Stimulated activated CD8-positive, alpha-beta memory T cell treated with anti-CD3 and anti-CD28 coated beads, Interleukin-4, amount 100 ng/mL, for 4 hours (primary cell): ENCODE measurements at places on chromosomes 7 and 10.

- DNase-seq = no peak
These were observed 45.1 kb upstream of the EZH2 start for GRCh38 chr7:148929176-148929575.

GRCh38 chr10:43196981-43197833 lies 59.0 kb downstream of the CSGALNACT2 start:
- DNase-seq = no peak

DNA sequence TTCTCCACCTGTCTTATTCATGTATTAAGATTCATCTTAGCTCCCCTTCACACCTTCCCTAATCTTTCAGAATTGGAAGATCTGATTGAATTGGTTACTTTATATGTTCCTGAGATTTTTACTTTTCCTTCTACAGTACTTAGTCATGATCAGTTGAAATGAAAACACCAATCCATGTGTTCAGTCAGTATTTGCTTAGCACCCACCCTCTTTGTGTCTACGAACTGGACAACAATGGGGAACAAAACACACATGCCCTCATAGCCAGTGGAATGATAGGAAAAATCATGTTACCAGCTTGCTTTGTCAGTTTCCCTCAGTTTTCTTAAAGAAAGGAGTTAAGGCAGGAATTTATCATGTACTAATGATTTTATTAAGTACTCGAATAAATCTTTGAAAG lies 2.0 kb downstream of the MASTL start:
- no peak for DNase-seq

DNA sequence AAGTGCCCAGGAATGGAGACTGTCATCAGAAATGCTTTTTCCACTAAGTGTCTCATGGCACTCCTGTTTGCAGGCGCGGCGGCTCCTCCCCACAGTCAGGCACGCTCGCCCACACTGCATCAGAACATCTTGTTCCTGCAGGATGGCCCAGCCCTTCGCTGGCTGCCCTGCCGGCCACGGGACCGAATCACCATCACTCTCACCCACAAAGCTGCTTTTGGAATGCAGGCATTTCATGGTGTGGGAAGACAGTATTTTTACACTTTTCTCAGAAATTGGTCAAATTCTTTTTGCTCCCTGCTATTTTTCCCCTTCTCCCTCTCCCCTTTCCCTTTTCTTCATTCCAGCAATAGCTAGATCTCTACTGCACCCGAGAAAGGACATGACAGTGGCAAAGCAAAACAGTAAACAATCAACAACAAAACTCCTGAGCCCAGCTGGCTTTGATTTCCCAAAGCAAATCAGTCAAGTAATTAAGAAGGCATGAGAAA lies 176.1 kb upstream of the TNS3 start:
- no peak for DNase-seq

DNA sequence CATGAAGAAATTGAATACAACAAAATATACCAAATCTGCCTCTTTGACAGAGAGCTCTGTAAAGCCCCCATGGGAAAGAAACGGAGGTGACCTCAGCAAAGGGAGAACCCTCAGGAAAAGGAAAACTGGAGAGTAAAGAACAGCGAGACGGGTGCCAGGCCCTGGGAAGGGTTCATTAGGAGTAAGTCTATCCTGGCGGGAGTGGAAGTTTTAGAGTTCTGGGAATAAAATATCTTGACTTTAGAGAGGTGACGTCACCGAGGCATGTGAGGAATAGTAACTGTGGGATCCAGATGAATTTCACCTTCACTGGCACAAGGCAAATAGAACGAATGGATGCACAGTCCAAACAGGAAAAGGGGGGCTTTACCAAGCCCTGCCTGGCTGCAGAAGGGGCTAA lies 362.8 kb upstream of the IGFBP3 start:
- no peak for DNase-seq

GRCh38 chr7:76191783-76192240 lies 9.9 kb upstream of the SRRM3 start:
- no peak for DNase-seq

- DNase-seq = no peak
These were observed 53.8 kb downstream of the MCMBP start for GRCh38 chr10:119818889-119819270.

DNA sequence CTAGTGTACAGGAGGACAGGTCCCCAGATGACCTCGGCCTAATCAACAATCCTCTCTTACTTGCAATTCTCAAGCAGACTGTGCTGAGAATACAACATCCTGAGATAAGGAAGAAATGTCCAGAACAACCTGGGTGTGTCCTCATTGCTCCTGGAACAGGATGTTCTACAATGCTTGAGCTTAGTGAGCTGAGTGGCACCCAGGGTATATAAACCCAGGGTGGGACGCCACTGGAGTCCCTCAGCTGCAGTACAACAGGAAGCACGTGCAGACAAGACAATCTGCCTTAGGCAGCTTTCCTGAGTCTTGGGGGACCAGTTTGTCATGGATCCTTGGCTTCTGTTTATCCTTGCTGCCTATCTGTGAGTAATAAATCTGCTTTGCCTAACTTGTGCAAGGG lies 27.7 kb upstream of the SLC25A13 start:
- no peak for DNase-seq

GRCh38 chr7:29918850-29919249 lies 70.8 kb downstream of the SCRN1 start:
- no peak for DNase-seq

DNA sequence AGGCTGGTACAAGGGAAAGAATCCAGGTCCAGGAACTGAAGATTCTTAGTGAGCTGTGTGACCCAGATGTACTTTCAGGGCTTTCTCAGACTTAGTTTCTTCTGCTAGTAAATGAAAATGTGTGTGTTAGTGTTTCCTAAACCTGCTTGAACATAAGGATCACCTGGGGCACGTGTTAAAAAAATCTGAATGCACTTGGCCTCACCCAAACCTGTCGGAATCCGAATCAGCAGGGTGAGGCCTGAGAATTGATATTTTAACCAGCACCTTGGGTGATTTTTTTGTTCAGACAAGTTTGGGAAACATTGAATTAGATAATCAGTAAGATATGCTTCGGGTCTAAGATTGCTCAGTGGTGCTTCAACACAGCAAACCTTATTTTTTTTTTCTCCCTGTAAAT lies 59.7 kb downstream of the ZNF365 start:
- DNase-seq = no peak

DNA sequence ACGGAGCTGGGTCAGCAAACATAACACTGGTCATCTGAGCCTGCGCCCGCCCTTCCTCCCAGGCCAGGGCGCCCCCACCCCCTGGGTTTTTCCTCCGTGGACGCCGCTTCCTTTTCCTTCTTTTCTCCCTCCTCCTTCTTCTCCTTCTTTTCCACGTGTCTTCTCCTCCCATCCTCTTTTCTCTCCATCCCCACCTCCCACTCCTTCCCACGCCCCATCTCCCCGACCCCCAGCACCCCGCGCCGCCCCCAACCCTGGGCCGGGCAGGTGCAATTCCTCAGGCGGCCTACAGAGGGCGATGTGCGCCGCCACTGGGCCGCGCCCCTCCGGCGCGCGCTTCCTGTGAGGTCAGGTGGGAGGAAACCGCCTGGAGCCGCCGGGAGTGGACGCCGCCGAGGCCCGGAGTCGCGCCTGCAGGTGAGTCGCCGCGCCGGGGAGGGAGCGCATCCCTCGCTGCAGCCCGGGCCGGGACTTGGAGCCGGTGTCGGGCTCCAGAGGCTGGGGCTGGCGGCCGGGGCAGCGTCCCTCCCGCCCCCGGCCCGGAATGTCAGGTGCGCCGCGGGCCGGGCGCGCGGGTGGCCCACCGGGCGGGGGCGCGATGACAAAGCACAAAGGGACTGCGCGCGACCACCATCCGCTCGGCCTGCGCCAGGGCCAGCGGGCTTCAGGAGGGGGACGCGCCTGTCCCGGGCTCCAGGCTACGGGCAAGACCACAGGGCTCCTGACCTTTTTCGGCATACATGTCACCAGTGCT lies at the start of gene FAM241B:
TSS of gene FAM241B (plus strand) at position 351 of the 754 bp plus-strand sequence. CDS start 1,497 bp downstream, outside the sequence.
- DNase-seq = peak; percentile 34

DNA sequence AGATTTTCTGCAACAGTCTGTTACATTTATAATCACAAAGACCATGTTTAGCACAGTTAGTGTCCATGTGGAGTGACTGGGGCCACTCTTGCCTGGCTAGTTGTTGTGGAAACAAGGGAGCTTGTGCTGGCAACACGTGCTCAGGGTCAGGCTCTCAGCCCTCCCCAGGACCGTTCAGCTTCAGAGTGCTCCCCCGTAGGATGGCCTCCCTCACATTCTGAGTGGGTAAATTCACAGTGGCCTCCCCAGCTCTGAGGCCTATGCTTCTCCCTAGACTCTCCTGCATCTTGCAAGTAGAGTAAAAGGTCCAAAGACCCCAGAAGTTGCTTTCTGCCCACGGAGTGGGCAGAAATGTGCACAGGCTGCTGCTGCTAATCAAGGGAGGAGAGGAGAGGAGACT lies 122.3 kb downstream of the ADCY1 start:
- no peak for DNase-seq

- no peak for DNase-seq
These were observed 88.1 kb upstream of the IFRD1 start for GRCh38 chr7:112362053-112362650.

DNA sequence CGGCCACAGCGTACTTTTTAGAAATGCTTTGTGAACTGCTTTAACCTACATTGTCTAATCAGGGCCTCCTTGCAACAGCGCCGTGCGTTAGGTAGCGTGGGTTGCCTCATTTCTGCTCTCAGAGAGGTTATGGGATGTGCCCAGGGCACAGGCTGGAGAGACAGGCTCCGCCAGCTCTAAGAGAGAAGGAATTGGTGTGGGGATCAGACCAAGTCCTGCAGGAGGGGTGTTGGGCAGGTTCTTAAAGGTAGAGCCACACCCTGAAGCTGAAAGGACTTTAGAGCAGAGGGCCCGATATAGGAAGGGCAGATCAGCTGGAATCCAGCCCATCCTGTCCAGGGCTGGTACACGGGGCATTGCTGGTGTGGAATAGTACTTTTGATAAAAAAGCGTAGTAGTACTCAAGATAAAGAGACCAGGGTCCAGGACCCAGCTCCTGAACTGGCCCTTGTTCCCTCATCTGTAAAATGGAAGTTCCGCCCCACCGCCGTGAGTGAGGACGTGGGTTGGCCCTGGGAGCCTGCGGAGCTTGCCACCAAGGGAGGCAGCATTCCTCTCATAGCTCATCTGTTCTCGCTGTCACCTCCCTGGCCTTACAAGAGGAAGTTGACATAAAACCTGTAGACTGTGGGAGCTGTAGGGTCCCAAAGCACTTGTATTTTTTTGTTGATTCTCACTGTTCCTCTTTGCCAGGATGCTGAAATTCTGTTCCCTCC lies 37.2 kb downstream of the TMEM120A start:
- DNase-seq = no peak

DNA sequence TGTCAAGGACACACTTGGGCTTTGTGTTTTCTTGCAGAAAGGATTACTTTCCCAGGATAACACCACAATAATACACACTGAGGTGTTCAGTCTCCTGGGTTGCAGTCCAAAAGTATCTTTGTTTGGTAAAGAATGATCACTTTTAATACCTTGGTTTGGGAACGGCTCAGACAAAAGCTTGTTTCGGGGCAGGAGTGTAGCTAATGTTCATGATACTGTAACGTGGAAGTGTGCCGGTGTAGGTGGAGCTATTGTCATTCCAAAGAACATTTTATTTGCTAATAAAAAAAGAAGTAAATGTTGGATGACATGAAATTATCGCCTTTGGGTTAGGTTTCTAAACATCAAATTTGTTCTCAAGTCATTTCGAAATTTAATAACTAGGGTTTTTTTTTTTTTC lies 1.2 kb downstream of the EIF4H start:
- no peak for DNase-seq

DNA sequence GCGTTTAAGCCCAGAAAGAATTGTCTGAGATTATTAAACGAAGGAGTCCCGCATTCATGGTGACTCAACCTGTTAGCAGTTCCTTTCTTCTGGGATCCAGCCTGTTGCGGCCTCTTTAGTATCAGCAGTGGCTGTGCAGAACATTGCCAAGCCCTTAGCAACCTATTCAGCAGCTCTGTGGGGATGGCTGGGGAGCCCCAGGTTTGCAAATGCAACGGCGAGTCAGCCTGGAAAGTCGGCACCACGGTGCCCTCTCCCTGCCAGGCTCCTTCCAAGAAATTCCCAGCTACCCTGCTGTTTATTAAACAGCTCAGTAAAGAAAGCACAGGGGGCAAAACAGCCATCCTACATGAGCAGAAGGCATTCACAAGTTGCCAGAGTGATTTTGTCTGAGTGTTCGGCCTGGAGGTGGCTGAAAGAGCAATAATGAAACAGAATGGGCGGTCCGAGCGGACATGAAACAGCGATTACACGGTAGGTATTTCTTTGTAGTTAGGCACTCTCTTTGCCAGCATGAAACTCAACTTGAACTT lies 198.3 kb downstream of the BAMBI start:
- no peak for DNase-seq

DNA sequence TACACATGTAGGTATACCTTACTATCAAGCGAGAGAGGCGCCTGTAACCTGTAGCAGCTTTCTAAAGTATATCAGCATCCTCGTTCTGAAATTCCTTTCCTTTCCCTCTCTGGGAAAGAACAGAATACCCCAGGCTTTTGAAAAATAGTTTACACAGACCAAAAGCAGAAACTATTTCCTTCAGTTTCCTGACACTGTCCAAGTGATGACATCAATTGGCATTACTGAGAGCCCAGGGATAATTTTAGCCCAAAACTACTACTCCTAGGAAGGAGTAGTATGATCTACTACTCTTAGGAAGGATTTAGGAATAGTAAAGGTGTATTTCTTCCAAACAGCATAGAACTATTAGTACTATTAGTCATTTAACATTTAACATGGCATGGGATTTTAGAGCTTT lies 6.0 kb downstream of the GNG11 start:
- no peak for DNase-seq

DNA sequence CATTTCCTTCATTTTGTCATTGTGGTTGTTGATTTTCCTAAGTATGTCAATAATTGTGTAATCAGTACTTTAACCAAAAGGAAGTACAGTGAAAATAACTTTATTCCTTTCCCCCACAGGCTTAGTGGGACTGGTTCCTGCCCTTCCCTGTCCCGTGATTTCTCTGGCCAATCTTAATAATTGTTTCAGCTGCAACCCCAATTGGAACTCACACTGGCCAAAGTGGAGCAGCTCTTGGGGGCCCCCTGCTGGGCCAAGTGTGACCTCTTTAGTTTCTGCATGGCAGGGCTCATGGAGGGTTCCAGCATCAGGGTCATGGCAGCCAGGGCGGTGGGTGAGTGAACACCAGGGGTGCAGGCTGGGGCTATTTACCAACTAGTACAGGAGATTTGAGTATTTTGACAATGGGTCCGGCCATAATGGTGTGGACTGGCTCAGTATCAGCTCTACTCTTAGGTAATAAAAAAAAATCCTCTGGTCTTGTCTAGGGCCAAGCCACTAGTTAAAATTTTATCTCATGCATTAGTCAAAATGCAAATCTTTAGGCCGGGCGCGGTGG lies 31.7 kb downstream of the CYCS start:
- peak; percentile 42 for DNase-seq

DNA sequence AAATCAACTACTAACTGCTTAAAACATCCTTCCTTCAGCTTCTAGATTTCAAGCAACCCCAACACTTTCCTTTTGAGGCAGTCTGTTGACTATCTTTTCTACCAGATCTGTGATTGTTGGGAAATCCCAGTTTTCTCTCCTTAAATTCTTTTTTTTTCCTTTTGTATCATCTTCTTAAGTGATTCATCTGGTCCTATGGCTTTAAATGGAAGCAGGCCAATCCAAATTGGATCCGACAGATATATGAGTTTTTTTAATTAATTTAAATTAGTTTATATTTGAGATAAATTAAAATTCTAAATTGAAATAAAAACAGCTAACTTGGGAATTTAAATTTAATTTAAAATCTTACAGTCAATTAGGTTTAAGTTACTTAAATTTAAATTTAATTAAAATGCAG lies 151.2 kb upstream of the PCLO start:
- no peak for DNase-seq

GRCh38 chr10:3892440-3893425 lies 107.7 kb upstream of the KLF6 start:
- no peak for DNase-seq
